ENCODE measurements at places on chromosomes 6 and 20.

- no peak for DNase-seq
Measured at GRCh38 chr6:44715925-44716324, 328.4 kb downstream of the CDC5L start.

- no peak for DNase-seq
Measured at GRCh38 chr20:63475209-63475608, 2.8 kb upstream of the KCNQ2 start.

GRCh38 chr6:14673201-14673600, 555.6 kb downstream of the CD83 start:
- no peak for DNase-seq

DNA sequence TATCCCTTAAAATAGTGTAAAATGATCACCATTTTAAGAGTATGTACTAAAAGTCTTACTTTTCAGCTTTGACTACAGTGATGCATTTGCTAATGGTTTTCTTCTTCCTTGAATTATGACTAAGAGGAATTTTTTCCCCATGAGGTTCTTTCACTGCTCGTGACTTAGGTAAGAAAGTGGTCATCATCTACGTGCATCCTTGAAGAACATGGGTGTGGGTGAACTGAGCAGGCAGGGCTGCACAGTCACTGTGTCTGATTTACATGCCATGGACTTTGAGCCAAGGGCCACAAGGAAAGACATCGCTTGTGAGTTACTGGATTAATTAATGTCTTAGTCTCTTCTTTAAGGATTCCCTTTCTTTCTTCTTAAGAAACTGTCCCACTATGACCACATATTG, 33.3 kb downstream of the NQO2 start:
- DNase-seq, result no peak

DNA sequence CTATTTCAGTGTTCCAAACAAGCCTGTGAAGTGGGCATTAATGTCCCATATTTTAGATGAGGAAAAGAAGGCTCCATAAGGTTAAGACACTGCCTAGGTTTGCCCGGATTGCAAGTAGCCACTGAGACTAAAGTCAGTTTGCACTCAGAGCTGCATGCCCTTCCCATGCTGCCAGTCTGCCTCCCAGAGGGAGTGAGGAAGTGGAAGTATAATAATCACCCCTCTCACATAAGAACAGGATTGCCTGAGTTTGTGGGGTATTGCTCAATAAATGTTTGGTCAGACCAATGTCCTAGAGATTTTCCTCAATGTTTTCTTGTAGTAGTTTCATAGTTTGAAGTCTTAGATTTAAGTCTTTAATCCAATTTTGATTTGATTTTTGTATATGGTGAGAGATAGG, 43.9 kb upstream of the CLIC5 start:
- DNase-seq, result no peak

- no peak for DNase-seq
Measured at GRCh38 chr20:47558295-47559066, 56.8 kb downstream of the NCOA3 start.

- no peak for DNase-seq
Measured at GRCh38 chr20:5627463-5628050, 122.6 kb upstream of the SHLD1 start.

Measured in stimulated activated CD4-positive, alpha-beta T cell treated with anti-CD3 and anti-CD28 coated beads, Interleukin-12 subunit alpha, Interleukin-12 subunit beta, amount 100 ng/mL, for 24 hours (primary cell).